ENCODE measurements at places on chromosomes 5 and 9. TPM values are rescaled to one million over a fixed set of nuclear protein-coding genes. Genes with fewer than 3 reads are reported as not detected.

DNA sequence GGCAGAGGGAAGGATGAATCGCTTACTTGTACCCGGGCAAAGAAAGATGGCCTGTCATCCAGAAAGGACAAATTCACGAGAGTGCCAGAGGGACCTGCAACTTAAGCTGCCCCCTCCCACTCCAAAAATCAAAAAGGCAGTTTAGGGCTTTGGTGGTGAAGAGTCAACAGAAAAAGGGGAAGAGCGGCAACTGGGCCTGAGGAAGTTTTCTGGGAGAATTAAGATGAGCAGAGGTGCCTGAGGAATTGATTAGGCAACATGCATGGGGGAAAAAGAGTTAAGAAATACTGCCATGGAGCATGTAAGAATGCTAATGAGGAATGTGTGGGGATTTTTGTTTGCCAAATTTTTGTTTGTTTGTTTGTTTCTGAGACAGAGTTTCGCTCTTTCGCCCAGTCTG lies 1.8 kb upstream of the ACTL7B start:
- no peak for DNase-seq

DNA sequence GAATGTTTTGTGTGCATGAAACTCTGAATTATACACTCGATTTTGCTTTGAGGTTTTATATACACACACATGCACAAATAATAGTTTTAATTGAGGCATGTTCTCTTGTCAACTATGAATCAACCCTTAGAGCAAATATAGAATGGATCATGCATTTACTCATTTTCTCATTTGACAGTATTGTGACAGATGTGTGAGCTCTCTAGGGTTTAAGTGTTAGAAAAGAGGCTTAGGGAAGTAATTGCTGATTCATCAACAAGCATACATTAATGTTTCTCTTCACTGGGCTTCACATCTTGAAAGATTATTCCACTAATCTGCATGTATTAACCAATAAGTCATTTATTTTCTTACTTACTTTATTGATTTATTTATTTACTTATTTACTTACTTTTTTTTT lies 1356.8 kb upstream of the ACO1 start:
- no peak for DNase-seq

DNA sequence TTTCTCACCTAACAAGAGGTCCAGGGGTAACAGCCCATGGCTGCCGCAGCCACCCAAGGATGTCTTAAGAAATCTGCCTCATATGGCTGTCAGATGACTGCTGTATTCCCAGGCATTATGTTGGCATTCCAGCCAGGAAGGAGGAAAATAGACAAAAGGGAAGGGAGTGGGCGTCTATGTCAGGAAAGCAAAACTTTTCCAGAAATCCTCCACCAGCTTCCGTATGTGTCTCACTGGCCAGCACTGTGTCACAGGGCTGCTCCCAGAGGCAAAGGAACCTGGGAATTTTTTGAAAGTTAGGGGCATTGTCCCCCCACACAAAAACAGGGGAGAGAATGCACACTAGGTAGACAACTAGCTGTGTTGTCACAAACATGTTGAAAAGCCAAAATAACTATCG lies 7.3 kb downstream of the BHMT2 start:
- no peak for DNase-seq

FAM221B gene
- total RNA-seq: not detected

GRCh38 chr9:438961-439768 lies 224.5 kb downstream of the DOCK8 start:
- peak; percentile 29 for DNase-seq

DNA sequence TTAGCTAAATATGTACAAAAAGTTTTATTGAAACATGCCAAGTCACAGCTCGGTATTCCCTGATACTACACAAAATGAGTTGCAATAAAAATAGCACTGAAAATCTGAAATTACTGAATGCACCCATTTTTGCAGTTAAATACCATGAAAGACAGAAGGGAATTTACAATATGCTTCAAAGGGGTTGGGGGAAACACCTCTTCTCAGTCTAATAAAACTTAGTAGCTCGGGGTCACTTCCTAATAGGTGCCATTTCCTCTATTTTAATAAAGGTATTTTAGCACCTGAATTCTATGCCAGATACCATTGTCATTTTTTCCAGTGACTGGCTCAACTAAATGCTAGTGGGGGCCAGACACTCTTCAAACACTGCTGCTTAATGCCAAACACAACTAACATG lies 204.1 kb upstream of the MEF2C start:
- no peak for DNase-seq

ECSCR gene
- total RNA-seq: 1.4 TPM

- DNase-seq: no peak
These were observed 1037.3 kb upstream of the ACO1 start for GRCh38 chr9:31347082-31347617.

DNA sequence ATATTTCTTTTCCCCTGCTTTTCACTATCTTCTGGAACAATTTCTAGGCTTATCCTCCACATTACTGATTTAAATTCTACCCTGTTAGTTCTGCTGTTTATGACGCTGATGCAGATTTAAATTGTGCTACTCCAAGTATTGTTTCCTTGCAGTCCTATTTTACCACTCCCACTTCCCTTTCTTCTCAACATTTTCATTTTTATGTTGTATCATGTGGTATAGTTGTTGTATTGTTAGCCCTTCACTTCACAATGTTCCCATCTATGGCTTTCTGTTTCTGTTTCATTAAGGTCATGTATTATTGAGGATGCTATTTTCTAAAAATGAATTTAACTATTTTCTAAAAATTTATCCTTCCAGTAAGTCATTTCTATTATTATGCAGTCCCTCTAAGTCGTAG lies 254.4 kb downstream of the NDUFS4 start:
- no peak for DNase-seq

All from lower leg skin (tissue), 4 donors.